Activated naive CD8-positive, alpha-beta T cell treated with anti-CD3 and anti-CD28 coated beads, Interleukin-2, amount 50 U/mL, for 24 hours (primary cell): ENCODE measurements at places on chromosomes 11 and 22.

DNA sequence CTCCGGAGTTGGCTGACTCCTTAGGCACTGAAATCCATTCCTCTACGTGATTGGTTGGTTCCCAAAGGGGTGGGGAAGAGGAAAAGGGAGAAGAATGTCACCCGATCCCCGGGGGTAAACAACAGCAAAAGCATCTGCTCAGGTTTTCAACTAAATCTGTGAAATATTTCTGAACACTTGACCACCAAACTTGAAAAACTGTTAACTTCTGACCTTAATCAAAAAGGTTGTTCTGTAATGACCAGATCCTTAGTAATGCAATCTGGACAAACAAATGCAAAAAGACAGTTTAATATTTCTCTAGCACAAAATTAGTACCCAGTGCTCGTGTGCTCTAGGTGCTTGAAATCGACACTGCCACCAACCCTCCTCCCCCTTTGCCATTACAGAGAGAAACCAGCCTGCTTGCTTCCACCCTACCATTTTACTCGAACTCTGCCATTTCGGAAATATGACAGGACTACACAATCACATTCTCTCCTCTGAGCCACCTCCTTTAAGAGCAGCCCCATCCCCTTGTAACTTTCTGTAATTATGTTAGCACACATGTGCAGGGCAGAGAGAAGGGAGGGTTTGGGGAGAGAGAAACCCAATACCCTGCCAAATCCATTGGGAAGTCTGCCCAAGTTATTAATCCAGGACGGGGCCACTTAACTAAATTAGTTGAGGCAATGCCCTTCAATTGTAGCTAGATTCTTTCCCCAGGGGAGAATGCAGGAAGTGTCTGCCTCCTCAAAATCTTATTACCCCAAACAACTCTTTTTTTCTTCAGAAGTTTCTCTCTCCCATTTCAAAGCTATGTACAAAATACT lies 113.8 kb downstream of the RBFOX2 start:
- H3K27ac ChIP-seq = no peak overlapping the region
- peaks cover 11% of the 10 kb centered on the region for H3K27me3 ChIP-seq
- peak overlapping the region; percentile 28 for H3K4me3 ChIP-seq
- no peaks in the 10 kb centered on the region for H3K36me3 ChIP-seq
- no peak for DNase-seq

- H3K36me3 ChIP-seq = no peaks in the 10 kb centered on the region
- H3K4me3 ChIP-seq = no peak overlapping the region
- peak; percentile 3 for DNase-seq
- H3K27ac ChIP-seq = no peak overlapping the region
- no peaks in the 10 kb centered on the region for H3K4me1 ChIP-seq
Observed at GRCh38 chr11:131867457-131868257, 497.2 kb downstream of the NTM start.

- no peak overlapping the region for H3K4me3 ChIP-seq
- H3K36me3 ChIP-seq = no peaks in the 10 kb centered on the region
- DNase-seq = no peak
- H3K27me3 ChIP-seq = peaks cover 2% of the 10 kb centered on the region
- no peaks in the 10 kb centered on the region for H3K4me1 ChIP-seq
- no peak overlapping the region for H3K27ac ChIP-seq
Observed at GRCh38 chr11:93017821-93018690, 48.6 kb downstream of the MTNR1B start.

- no peak for DNase-seq
- peaks cover under 1% of the 10 kb centered on the region for H3K4me1 ChIP-seq
- H3K27me3 ChIP-seq = no peaks in the 10 kb centered on the region
- H3K36me3 ChIP-seq = no peaks in the 10 kb centered on the region
- no peak overlapping the region for H3K4me3 ChIP-seq
Observed at GRCh38 chr11:80810695-80811094, 1369.9 kb upstream of the TENM4 start.

DNA sequence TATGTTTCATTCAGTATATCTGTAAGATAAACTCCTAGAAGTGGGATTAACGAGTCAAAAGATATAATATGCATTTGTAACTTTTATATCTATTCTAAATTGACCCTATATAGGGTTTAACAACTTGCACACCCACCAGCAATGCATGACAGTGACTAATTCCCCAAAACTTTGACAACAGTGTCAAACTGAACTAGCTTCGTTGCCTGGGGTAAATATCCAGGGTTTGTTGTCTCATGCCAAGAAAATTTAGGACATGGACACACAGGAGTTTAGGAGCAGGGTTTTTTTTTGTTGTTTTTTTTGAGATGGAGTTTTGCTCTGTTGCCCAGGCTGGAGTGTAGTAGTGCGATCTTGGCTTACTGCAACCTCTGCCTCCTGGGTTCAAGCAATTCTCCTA lies 5.1 kb downstream of the SNU13 start:
- H3K4me1 ChIP-seq = peaks cover 49% of the 10 kb centered on the region
- no peak for DNase-seq
- no peaks in the 10 kb centered on the region for H3K27me3 ChIP-seq
- peak overlapping the region; percentile 99 for H3K4me3 ChIP-seq
- H3K36me3 ChIP-seq = peaks cover 38% of the 10 kb centered on the region
